ENCODE measurements at places on chromosomes 1 and 21. TPM values are rescaled to one million over a fixed set of nuclear protein-coding genes. Genes with fewer than 3 reads are reported as not detected.

Gene DNAJC11
- 65.1 TPM for total RNA-seq

Gene CA6
- not detected for total RNA-seq

Gene PLD5
- total RNA-seq, result 4.3 TPM

Gene SLC1A7
- total RNA-seq, result not detected

DNA sequence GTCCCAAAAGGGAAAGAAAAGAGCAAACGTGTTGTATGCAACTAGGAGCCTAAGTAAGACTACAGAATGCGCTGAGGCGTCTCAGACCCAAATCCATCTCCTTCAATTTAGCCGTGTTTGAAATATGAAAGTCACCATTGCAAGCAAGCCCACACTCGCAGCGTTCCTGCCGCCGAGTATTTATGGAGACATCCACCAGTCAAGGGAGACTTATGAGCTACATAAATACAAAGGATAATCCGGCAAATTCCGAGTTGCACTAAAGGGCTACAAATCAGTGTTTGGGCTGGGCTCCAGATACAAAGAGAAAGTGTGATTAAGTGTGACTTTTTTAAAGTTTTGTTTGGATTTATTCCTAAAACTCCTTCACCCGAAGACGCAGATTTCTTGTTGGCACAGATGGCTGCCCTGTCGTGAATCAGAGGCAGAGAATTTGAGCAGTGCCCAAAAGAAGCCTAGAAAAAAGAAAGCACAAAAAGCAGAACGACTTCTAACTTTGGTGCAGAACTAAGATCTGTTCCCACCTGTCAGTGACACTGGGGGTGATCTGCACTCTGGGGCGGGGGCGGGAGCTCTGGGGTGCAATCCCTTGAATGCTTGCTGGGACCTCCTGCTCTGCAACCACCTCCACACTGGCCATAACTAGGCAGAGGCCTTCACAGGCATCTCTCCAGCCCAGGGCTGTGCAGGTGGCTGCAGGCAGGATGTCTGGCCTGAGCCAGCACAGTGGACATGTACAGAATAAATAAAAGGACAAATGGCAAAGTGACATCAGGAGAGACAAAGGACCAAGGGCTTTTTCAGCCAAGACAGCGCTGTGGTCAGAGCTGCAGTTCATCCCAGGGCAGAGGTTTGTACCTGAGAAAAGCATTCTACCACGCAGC, 489.7 kb downstream of the NPHP4 start:
- DNase-seq, result no peak

GRCh38 chr1:182485861-182486260, 35.9 kb downstream of the RGSL1 start:
- DNase-seq, result no peak

- DNase-seq, result no peak
Measured at GRCh38 chr1:93005252-93005598, 44.0 kb upstream of the DIPK1A start.

- no peak for DNase-seq
Measured at GRCh38 chr21:25986928-25987327, 183.6 kb downstream of the APP start.

DNA sequence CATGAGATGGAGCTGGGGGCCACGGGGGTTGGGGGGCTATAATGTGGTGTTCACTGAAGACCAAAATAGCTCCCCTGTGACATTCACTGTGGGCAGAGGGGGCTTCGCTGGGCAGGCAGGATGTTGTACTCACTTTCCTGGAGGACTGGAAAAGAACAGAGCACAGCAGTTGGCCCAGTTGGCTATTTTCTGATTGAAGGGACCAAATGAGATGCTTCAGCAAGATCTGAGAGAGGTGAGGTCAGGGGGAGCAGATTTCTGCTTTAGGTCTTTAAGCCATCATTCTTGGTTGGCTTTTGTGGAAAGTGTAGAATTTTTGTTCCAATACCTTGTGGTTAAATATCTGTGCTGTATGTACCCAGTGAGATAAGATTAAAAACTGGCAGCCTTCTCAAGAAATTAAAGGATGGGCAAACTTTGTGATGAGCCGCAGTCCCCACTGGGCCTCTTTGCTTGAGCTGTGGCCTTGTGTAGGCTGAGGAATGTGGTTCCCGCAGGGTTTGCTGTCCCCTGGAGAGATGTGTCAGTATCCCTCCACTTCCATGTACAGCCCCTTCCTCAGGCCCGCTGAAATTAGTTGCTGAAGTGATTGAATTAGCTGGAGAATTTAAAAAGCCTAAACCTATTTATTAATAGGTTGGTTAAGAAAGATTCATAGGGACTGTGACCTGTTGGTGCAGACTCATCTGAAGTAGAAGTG, 80.7 kb downstream of the ATP5PO start:
- no peak for DNase-seq

DNA sequence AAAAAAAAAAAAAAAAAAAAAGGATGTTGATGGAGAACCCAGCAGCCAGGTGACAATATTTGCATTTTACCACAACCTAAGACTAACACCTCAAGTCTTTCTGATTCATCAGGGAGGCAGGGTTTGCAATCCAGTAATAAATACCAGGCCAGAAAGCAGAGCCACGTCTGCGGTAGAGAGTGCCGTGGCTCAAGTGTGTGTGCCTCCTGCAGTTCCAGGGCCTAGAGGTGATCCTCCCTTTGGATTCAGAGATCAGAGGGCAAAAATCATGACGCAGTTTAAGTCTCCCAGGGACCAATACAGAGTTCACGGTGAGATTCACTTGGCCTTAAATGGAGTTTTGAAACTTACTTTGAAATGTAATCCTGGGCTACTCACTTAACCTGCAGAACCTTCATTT, 34.9 kb downstream of the TMCO4 start:
- DNase-seq, result no peak

- DNase-seq, result no peak
Measured at GRCh38 chr1:63893976-63894375, 120.2 kb downstream of the ROR1 start.

DNA sequence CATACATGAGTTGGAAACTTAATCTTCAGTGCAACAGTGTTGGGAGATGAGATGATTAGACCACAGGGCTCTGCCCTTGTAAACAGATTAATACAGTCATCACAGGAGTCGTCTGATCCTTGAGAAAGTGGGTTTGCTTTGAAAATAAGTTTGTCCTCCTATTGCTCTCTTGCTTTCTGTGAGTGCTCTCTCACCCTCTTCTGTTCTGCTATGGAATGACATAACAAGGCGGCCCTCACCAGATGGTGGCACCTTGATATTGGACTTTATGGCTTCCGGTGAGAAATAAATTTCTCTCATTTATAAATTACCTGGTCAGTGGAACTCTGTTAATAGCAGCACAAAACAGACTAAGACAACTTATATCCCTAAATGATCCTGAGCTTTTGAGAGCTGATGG, 353.6 kb downstream of the BRINP3 start:
- no peak for DNase-seq

Data from mesothelial cell of epicardium (in vitro differentiated cells).